ENCODE measurements at places on chromosomes 16 and 17. TPM values are rescaled to one million over a fixed set of nuclear protein-coding genes. Genes with fewer than 3 reads are reported as not detected.

DNA sequence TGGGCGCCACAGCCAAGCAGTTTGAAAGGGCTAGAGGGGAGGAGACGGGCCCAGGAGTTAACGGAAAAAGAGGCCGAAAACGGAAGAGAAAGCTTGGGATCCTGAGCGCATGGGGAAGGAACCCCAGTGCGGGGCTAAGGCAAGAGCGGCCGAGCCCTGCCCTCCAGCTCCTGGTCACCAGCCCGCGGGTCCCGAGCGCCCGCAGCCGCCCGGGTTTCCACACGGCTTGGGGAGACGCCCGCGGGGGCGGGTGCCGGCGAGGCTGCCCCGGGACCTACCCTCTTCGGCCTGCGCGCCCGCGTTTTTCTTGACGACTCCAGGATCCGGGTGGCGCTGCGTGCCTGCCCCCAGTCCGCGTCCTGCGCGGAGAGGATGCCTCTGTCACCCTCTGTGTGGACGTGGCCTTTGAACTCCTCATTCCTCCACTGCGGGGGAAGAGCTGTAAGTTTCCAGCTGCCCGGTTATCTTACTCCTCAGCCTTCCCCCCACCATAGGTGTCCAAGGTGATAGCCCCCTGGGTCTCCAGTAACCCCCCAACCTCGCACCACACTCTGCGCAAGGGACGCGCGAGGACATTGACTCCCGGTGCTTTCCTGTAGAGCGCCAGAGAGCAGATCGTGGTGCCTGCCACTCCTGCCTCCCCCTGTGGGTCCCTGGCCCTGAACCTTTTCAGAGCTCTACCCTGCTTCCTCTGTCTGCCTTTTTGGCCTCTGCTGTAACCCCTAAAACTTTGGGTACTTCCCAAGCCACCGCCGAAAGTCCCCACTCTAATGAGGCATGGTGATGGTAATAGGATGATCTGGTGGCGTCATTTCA lies 1.7 kb upstream of the CDH11 start:
- no peak for DNase-seq
- no peak overlapping the region for H3K27ac ChIP-seq
- H3K36me3 ChIP-seq, result no peaks in the 10 kb centered on the region
- no peak overlapping the region for H3K4me3 ChIP-seq
- peaks cover 28% of the 10 kb centered on the region for H3K27me3 ChIP-seq

GRCh38 chr17:66548659-66549310 lies 246.4 kb downstream of the PRKCA start:
- H3K27ac ChIP-seq, result peak overlapping the region; percentile 81
- no peaks in the 10 kb centered on the region for H3K27me3 ChIP-seq
- no peak for DNase-seq

- DNase-seq, result peak; percentile 88
- no peak overlapping the region for H3K4me3 ChIP-seq
- peak overlapping the region; percentile 58 for H3K27ac ChIP-seq
- H3K4me1 ChIP-seq, result peaks cover 27% of the 10 kb centered on the region
Measured at GRCh38 chr17:36072431-36073121, 8.5 kb downstream of the CCL18 start.

DNA sequence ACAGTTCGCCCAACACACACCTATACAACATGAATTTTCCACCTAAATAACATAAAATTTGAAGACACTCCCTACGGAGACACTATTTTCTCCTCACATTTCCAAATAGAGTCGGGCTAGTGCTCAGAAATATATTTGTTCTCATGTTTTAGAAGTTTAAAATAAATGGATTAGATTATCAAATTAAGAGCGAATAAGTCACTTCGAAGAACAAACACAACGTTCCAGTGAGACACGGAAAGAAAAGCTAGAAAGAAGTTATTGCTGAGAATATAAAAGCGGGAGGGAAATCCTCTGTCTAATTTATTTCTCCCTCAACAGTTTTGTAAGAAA lies 2.0 kb upstream of the HS3ST3B1 start:
- peaks cover 44% of the 10 kb centered on the region for H3K4me1 ChIP-seq
- DNase-seq, result no peak
- H3K36me3 ChIP-seq, result peaks cover 2% of the 10 kb centered on the region
- H3K27ac ChIP-seq, result peak overlapping the region; percentile 62
- H3K27me3 ChIP-seq, result peaks cover 44% of the 10 kb centered on the region

DNA sequence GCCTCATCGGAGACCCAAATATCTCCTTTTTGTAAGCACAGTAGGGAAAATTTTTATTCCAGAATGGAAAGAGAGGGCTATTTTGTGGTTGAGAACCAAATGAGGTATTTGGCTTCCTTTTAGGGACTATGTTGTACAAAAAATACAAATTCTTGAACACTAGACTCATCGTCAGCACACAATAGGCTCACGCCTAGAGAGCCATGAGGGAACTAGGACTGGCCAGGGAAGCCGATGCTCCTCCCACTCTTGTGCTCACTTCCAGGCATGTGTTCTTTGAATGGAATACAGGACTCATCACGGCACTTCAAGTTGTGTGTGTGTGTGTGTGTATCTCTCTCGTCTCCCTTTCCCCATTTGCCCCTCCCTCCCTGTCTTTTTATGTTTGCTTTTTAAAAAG lies 17.8 kb upstream of the BLMH start:
- no peaks in the 10 kb centered on the region for H3K36me3 ChIP-seq
- no peak for DNase-seq
- no peak overlapping the region for H3K4me3 ChIP-seq
- H3K4me1 ChIP-seq, result no peaks in the 10 kb centered on the region
- no peak overlapping the region for H3K27ac ChIP-seq

DNA sequence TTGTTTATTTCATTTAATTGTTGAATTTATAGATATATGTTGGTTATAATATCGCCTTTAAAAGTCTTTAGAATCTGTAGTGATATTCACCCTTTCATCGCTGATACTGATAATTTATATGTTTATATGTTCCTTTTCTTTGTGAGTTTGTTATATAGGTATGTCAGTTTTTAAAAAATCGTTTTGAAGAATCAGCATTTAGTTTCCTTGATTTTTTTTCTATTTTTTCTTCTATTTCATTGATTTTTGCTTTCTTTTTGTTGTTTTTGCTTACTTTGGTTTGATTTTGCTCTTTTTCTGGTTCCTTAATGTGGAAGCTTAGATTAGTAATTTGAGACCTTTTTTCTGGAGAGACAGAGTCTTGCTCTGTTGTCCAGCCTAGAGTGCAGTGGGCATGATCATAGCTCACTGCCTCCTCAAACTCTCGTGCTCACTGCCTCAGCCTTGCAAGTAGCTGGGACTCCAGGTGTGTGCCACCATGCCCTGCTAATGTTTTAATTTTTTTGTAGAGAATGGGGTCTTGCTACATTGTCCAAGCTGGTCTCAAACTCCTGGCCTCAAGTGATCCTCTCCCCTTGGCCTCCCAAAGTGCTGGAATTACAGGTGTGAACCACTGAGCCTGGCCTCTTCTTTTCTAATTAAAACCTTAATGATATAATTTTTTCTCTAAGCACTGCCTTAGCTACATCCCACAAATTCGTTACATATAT lies 7.5 kb downstream of the IST1 start:
- H3K27me3 ChIP-seq, result no peaks in the 10 kb centered on the region
- no peak overlapping the region for H3K4me3 ChIP-seq
- DNase-seq, result no peak
- peaks cover 76% of the 10 kb centered on the region for H3K4me1 ChIP-seq

The MT3 gene
- 10.6 TPM for total RNA-seq

The EFCAB5 gene
- 0.54 TPM for total RNA-seq

DNA sequence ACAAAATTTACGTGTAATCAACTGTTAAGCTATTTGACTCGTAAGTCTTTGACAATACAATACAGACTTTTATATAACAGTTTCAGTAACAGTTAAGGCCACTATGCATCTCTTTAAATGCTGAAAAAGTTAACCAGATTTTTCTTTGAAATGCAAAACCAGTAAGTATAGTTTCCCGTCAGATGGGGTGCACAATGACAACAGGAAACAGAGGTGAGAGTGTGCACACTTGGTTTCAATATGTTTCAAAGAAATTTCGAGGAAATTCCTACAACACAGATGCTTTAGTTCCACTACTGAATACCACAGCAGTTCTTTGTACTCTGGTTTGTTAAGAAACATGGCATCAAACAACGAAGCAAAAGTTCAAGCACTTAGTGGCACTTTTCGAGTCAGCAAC lies 48.4 kb downstream of the RNF157 start:
- peaks cover 21% of the 10 kb centered on the region for H3K36me3 ChIP-seq
- peaks cover 80% of the 10 kb centered on the region for H3K4me1 ChIP-seq
- H3K27me3 ChIP-seq, result no peaks in the 10 kb centered on the region
- peak; percentile 63 for DNase-seq

The TRPV3 gene
- 0.89 TPM for total RNA-seq

DNA sequence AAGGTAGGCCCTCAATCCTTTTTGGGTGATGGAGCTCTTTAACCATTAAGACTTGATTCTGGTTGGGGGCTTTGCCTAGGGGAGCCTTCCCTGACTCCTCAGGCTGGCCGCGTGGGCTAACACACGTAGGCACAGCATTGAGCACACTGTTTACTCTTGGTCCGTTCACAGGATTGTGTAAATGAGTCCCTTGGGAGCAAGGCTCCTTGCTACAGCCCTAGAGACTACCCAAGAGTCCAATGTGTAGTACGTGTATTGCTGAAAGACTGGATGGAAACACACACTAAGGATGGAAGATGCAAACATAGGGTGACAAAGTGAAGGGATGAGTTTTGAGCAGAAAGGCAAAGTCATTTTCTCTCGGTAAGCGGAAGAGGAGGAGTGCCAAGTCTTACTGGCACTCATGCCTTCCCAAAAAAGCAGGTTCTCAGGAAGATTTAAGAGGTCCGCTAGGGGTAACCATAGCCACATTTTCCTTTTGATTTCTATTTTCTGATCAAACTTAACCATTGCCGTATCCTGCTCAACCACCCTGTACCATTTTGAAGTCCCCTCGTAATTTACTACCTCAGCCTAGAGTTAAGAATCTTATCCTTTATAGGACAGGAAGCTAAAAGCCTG lies 911 bp upstream of the ITGA2B start:
- peaks cover 18% of the 10 kb centered on the region for H3K4me1 ChIP-seq
- H3K36me3 ChIP-seq, result no peaks in the 10 kb centered on the region
- no peak for DNase-seq
- no peak overlapping the region for H3K27ac ChIP-seq
- no peak overlapping the region for H3K4me3 ChIP-seq

The HCRT gene
- not detected for total RNA-seq

The QPRT gene
- 6.8 TPM for total RNA-seq

DNA sequence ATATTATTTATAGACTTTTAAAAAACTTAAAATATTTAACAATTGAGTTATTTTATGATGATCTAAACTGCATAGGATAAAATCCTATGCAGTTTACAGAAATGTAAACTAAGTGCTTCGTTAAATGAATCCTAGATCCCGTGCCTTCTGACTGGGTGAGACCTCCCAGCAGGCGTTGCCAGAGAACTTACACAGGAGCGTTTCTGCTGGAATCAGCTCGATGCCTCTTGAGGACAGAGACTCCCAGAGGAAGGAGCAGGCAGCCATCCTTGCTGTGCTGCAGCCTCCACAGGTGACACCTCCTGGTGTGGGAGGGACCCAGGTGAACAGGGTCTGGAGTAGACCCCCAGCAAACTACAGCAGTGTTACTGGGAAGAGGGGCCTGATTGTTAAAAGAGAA lies 160.4 kb downstream of the WWOX start:
- no peak overlapping the region for H3K4me3 ChIP-seq
- H3K27me3 ChIP-seq, result no peaks in the 10 kb centered on the region
- no peak for DNase-seq
- H3K27ac ChIP-seq, result no peak overlapping the region
- H3K4me1 ChIP-seq, result no peaks in the 10 kb centered on the region

DNA sequence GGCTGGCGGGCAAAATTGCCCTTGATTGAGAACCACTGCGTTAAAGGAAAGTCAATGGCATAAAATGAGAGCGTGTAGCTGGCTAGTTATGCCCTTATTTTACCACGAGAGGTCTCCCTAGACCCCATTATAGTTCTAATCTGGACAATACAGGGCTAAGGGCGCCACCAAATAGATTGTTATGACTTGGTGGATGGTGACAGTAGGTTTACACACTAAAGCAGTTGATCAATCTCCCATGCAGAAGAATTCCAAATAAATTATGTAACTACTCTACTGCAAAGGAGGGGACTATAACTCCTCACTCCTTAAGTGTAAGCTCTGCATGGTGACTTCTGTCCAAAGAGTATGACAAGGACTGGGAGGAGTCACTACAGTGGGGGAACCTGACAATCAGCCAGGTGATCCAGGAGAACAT lies 20.4 kb upstream of the YPEL2 start:
- no peaks in the 10 kb centered on the region for H3K36me3 ChIP-seq
- peak; percentile 48 for DNase-seq
- no peak overlapping the region for H3K27ac ChIP-seq
- H3K27me3 ChIP-seq, result no peaks in the 10 kb centered on the region
- no peak overlapping the region for H3K4me3 ChIP-seq
- H3K4me1 ChIP-seq, result peaks cover 2% of the 10 kb centered on the region

The NOG gene
- total RNA-seq, result 3.4 TPM

DNA sequence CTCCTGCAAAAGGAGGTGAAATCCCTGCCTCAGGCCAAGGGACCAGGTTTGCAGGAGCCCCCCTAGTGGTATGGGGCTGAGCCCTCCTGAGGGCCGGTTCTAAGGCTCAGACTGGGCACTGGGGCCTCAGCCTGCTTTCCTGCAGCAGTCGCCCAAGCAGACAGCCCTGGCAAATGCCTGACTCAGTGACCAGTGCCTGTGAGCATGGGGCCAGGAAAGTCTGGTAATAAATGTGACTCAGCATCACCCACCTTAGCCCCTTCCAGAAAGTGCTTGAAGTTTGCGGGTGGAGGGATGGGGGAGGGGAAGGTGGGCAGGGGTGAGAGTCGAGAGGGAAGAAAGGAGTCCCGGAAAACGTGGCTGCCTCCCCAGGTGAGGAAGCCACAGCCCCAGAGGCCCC lies 2.1 kb downstream of the MC1R start:
- H3K36me3 ChIP-seq, result no peaks in the 10 kb centered on the region
- no peak for DNase-seq
- H3K27ac ChIP-seq, result no peak overlapping the region
- no peak overlapping the region for H3K4me3 ChIP-seq

DNA sequence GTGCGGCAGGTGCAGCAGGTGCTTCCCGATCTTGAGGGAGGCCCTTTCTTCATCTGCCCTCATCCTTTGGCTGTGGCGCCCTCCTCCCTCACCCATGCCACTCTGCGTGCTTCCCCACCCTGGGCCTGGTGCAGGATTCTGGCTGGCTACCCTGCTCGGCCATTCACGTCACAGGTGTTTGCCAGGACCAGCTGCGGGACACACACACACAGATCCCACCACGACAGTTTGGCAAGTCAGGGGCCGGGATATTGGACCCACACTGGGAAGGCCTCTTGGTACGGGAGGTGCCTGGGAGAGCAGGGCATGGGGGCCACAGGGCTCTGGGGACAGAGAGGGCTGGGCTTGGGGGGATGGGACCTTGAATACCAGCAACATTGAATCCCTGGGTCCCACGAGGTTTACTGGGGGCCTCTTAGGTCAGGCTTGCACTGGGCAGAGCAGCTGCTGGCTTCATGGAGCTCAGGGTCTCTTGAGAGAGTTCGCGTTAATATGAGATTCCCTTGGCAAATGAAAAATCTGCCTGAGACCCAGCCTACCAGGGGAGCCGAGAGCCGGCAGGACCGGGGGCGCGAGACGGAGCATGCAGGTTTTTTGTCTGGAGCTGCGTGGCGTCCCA lies 15.1 kb downstream of the ADCY7 start:
- H3K27ac ChIP-seq, result no peak overlapping the region

Data from activated CD4-positive, alpha-beta T cell treated with anti-CD3 and anti-CD28 coated beads for 36 hours (primary cell).